Stimulated activated CD4-positive, alpha-beta T cell treated with anti-CD3 and anti-CD28 coated beads, TNF-alpha, amount 100 ng/mL, for 48 hours (primary cell): ENCODE measurements at places on chromosomes 2 and 18.

GRCh38 chr2:18546567-18546966, 13.9 kb downstream of the RDH14 start:
- no peak for DNase-seq

DNA sequence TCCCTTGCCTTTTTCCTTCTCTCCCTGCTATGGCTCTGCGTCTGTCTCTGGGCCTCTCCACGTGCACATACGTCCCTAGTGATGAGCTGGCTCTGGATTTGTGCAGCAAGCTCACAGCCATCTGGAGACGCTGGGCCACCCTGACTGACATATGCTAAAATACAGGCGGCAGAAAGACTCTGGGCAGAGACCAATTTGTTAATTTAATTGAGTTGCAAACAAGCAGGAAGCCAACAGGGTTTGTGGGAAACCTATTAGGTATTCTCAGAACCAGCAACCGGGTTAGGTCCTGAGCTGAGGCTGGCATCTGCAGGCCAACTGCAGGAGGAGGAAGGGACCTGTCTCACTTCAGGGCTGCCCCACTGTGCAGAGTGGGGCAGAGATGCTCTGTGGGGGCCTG, 53.5 kb upstream of the SMAD2 start:
- no peak for DNase-seq

DNA sequence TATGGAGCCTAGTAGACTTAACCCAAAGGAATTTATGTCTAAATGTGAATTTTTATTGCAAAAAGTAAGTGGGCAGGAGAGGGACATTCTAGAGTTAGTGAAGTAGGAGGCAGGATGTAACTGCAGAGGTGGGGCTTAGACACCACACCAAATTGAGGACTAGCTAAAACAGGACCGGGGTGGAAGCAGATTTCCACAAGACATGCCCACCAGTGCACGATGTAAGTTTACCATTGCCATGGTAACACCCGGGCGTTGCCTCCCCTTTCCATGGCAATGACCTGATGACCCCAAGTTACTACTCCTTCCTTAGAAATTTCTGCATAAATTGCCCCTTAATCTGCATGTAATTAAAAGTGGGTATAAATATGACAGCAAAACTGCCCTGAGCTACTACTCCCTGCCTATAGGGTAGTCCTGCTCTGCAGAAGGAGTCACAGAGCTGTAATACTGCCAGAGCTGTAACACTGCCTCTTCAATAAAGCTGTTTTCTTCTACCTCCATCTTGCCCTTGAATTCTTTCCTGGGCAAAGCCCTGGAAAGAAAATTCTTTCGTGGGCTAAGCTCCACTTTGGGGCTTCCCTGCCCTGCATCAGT, 509.7 kb downstream of the ERBB4 start:
- no peak for DNase-seq

- no peak for DNase-seq
These were observed 66.1 kb downstream of the FASTKD2 start for GRCh38 chr2:206831442-206831995.

DNA sequence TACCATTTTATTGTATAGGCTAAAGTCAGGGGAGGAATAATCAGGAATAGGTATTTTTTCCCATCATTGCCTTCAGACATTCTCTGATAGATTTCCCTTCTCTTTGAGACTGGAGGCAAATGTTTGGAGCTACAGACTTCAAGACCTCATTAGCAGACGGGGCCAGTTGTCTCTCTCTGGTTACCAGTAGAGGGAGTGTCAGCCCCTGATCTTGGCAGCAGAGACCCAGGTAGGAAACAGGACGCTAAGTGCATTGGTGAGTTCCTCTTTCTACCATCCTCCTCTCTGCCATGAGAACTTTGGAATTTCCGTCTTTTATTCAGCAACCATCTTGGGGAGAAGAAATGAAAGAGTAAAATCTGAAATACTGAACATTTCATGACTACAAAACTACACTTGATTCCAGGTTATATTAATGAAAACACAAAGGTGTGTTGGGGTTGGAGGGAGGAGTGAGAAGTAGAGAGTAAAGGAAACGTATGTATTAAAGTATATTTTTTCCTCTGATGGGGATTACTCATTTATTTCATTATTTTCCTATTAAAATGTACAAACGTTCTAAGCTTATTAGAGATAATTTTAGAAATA, 186.2 kb upstream of the GCFC2 start:
- no peak for DNase-seq

DNA sequence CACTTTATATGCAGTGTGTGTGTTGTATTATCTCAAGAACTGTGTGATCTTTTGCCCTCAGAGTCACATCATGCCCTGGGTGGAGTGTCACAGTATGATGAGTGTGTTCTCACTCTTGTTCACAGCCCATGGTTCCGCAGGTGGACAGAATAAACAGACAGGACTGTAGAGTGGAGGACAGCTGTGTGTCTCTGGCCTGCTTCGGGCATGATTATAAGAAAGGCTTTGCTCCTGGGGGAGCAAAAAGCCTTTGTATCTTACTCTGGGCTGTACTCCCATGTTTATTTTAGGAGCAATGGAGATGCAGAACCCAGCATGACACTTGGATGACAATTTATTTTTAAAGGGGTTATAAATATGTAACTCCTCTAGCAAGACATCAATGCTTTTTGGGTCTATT, 371.7 kb upstream of the MEX3C start:
- no peak for DNase-seq

DNA sequence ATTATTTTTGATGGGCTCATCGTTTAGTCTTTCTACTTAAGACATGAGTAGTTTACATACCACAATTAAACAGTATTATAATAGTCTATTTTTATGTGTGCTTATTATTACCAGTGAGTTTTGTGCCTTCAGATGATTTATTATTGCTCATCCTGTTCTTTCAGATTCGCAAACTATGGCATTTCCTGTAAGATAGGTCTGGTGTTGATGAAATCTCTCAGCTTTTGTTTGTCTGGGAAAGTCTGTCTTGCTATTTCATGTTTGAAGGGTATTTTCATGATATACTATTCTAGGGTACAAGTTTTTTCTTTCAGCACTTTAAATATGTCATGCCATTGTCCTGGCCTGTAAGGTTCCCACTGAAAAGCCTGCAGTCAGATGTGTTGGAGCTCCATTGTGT, 101.3 kb downstream of the DNAH7 start:
- DNase-seq = no peak

DNA sequence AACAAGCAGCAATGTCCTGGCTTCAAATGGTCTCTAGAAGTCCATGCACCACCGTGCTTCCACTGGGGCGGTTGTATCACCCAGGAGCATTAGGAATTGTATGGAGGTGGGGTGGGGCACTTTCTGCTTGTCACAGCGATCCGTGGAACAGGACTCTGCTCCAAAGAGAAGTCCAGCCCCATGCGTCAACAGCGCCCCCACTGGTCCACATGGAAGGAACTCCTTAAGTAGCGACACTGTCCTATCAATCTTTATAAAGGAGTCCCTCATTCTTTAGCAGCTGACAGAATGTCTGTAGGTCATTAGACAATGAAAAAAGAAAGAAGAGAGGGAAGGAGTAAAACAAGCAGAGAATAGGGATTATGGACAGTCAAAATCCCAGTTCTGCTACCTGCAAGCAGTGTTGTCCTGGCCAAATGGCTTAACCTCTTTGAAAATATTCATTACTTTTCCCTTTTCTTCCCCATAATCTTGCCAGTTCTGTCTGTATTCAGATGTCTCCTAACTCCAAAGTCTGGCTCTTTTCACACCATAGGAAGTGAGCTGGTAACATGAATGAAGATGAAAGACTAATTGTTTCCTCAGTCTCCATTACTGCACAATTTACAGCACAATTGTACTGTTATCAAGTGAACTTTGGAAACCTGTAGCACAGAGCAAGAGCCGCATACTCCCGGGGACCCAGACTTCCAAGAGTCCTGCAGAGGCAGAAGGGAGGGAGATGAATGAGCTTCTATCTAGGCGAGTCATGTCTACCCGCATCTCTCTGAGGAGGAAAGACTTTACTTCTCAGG, 9.9 kb downstream of the NFE2L2 start:
- DNase-seq = no peak

- no peak for DNase-seq
These were observed 53.4 kb downstream of the STK25 start for GRCh38 chr2:241454837-241455485.

GRCh38 chr2:174003720-174004695, 38.8 kb upstream of the SP3 start:
- no peak for DNase-seq

DNA sequence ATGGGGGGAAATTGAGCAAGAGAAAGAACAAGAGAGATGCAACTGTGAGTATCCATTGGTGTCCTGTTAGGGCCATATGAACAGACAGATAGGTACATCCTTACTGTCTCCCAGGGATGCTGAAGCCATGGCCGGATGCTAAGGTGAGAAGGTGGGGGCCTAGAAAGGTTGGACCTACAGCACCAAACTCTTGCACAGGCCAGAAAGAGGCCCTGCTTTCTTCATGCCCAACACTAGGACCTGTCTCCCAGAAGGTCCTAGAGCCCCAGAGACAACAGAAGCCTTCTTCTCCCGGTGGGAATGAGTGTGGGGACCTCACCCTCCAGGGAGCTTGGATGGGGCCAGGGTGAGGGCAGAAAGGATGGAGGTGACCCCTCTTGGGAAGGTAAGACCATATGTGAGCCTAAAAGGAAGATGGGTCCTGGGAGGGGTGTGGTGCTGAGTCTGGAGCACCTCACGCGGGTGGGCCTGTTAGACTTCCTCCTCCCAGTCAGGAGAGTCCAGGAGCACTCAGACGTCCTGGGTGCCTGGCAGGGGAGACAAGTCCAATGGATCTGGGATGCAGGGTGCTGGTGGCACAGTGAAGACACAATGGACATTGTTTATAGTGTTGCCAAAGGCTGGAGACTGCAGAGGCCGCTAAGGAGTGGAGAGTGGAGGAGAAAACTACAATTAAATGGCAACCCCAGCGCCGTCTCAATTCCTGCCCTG, 265.3 kb downstream of the CYP26B1 start:
- no peak for DNase-seq

DNA sequence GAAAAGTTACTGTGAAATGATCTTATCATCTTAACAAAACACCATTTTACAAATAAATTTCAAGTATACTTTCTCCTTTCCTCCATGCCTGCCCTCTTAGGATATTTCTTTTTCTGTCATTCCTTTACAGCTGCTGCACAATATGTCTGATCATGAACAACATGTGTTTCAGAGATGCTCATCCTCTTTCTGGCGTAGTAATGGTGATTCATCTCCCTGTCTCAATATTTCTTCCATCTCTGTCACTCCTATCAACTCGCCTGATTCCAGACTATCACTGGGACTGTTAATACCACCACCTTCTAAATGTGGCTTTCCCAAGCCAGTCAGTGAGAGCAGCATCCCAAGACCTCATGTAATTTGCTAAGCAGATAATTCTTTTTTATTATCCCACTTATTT, 290.5 kb downstream of the GULP1 start:
- DNase-seq = no peak

DNA sequence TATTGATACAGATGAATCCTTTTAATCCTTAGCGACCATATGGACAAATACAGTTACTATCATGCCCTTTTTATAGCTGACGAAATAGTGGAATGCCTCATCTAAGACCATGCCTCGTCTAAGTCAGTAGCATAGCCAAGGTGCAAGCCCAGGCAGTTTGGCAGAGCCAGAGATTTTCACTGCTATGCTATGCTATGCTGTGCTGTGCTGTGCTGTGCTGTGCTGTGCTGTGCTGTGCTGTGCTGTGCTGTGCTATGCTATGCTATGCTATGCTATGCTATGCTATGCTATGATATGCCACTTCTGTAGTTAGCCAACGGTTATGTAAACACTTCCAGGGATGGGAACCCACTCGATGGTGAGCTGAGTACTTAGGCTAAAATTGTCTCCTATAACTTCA, 91.6 kb upstream of the MAP4K3 start:
- no peak for DNase-seq

GRCh38 chr2:237864444-237864931, 5.1 kb downstream of the RAMP1 start:
- DNase-seq = no peak

DNA sequence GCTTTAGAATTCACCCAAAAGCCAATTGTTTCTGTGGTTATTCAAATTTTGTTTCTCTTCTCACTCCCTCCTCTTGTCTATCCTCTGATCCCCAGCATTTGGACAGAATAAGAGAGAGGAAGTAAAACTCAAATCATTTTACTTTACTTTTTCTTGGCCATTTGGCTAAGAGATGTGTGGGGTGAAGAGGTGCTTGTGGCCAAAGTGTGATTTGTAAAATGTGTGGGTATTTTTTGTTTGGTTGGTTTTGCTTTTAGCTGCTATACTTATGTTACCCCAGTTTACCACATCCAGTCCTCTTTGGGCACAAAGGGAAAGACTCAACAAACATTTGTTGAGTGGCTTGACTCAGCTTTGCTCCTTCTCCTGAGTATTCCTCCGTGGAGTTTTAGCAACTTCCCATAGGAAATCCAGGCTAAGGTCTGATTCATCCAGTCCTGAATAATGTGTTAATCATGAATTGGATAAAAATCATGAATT, 109.1 kb upstream of the CYP1B1 start:
- DNase-seq = no peak

- no peak for DNase-seq
These were observed 680 bp upstream of the FHOD3 start for GRCh38 chr18:36296650-36297416.

GRCh38 chr18:45008694-45009413, 328.2 kb downstream of the SETBP1 start:
- DNase-seq = no peak

DNA sequence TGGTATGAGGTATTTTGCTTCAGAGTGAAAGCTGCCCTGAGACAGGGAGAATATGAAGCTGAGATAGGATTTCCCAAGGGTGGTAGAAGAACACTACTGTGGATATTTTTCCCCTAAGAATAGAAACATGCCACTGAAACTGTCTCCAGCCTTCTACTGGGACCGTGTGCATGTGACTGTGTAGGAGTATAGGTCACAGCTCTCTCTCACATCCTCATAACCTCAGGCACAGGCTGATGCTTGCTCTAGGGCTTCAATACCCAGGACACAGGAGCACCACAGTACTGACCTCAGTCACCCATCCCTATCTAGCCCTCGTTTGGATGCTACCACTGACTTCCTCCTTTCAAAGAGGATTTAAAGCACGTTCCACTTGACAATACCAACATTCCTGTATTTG, 67.2 kb downstream of the REV1 start:
- no peak for DNase-seq

GRCh38 chr2:21234001-21234400, 110.2 kb downstream of the TDRD15 start:
- DNase-seq = no peak

DNA sequence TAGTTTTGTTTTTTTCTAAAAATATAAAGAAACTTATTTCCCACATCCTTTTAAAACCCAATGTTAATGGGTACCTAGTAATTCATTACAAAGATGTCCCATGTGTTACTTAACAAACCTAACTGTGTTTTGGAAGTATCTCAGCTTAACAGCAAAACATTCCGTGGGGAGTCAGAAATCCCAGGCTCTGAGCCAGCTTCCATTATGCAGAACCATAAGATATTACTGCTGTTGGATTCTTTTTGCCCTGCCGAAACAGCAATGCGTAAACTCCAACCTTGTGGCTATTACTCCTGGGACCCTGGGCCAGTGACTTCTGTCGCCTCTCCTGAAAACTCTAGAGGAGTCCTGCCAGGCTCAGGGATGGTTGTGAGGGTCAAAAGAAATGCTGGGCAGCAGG, 174.1 kb downstream of the UXS1 start:
- no peak for DNase-seq
